ENCODE measurements at places on chromosomes 6 and 20.

DNA sequence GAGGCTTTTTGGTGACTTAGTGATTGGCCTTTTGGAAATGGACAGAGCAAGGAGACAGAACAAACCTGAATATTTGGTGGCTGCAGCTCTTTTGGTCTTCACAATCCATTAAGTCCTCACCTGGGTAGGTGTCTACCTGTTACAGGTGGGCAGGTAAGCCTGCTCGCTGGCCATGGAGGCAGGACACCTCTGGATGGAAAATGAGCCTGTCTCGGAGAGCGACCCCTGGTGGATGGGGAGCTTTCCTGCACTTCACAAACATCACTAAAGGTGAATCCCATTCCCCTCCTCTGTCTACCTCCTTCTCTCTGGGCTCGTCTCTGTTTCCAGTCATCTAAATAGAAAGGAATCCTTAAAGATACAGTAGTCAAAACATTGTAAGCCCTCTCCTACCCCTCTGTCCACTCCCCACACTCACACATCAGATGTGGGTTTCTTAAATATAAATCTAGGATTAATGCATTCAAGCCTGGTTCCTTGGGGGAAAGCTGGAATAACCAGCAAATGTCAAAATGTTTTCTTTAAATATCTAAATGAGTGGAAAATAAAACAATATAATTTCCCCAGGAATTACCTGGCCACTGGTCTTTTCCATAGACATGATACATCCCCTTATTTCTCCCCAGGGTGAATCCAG is 304.9 kb downstream of the CDH26 start:
- peak; percentile 39 for DNase-seq

GRCh38 chr20:15642676-15643075 is 930.6 kb downstream of the KIF16B start:
- DNase-seq: no peak

DNA sequence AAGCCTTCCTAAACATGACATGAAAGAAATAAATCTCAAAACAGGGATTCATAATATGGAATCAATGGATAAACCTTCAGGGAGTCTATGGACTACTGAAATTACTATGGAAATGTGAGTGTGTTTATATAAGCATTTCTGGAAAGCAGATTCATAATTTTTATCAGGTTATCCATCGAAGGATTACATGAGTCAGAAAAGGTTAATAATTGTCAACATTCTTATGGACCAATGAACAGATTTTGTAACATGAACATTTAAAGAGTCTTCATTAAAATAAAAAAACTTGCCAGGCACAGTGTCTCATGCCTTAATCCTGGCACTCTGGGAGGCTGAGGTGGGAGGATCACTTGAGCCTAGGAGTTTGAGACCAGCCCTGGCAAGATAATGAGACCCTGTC is 84.8 kb downstream of the AHI1 start:
- no peak for DNase-seq

DNA sequence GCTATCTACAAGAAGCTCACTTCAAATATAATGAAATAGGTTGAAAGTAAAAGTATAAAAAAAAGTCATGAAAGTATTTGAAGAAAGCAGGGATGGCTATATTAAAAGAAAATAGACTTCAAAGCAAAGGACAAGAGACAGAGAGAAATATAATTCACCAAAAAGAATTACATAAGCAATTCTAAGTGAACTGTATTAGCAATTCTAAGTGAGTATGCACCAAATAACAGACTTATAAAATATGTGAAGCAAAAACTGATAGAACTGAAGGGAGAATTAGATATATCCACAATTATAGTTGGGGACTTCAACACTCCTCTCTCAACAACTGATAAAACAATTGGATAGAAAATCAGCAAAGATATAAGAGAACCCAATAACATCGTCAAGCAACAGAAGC is 38.8 kb upstream of the ID4 start:
- no peak for DNase-seq

DNA sequence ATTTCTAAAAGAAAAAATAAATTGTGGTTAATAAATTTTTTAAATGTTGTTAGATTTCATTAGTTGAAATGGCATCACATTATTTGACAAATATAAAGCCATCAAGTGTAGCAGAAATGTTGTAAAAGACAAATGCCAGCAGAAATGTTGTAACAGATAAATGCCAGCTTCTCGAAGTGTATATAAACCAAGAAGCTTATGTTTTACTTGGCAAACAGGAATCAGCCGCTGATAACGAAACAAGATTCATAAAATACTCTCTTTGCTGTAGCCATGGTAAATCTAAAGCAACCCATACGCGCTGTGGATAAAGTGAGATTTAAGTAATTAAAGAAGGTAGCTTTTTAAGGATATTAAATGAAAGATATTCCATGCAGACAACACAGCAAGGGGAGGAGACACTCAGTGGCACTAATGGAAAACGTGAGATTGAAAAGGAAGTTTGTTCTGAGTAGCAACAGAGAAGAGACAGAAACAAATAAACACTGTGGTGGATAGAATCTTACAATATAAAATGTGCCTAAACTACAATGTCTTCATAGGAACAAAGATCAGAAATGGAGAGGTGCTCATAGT is 29.6 kb downstream of the BTBD9 start:
- DNase-seq: no peak

DNA sequence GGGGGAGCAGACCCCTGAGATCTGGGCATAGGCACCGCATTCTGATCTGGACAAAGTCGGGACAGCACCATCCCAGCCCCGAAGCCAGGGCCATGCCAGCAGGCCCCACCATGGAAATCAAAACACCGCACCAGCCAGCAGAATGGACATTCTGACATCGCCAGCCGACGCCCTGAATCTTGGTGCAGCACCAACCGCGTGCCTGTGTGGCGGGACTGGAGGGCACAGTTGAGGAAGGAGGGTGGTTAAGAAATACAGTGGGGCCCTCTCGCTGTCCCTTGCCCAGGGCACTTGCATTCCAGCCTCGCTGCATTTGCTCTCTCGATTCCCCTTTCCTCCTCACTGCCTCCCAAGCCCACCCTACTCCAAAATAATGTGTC is 2.0 kb downstream of the NNAT start:
- no peak for DNase-seq

GRCh38 chr6:39378175-39378959 is 55.9 kb upstream of the KCNK16 start:
- DNase-seq: no peak

- no peak for DNase-seq
These were observed 49.2 kb downstream of the CDH26 start for GRCh38 chr20:60007464-60007863.

GRCh38 chr6:52407467-52407866 is 12.7 kb upstream of the EFHC1 start:
- no peak for DNase-seq

DNA sequence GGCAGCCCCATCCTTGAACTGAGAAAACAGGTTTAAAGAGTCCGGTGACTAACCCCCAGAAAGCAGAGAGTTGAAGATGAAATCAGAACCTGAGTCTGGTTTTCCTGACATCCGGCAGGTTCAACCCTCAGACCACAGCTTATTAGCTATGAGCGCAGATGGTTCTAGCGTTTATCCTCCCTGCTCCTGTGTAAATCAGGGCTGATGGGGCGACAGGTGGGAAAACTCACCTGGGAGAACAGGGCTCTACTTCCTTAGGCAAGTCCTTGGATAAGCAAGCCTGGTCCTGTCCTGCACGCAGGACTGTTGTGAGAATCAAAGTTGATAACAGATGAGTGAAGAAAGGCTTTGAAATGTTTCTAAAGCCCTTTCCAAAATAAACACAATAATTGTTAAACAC is 31.4 kb downstream of the GHRH start:
- no peak for DNase-seq

GRCh38 chr20:32278199-32278643 is 770 bp downstream of the KIF3B start:
- DNase-seq: no peak

DNA sequence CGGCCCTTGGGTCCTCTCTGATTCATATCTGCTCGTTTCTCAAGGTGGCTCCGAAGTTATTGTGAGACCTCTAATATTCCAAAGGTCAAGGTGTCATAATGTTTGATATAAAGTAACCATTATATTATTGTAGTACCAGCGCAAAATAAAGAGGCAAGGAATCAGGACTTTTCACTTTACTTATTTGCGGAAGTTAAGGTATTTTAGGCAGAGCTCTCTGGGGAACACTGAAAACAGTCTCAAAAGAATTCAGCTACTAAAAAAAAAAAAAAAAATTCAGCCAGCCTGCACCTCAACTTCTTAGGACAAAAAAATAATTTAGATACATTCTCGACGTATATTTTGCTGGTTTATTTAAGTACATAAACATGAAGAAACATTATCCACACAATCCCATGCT is 2.4 kb downstream of the OSER1 start:
- DNase-seq: no peak

DNA sequence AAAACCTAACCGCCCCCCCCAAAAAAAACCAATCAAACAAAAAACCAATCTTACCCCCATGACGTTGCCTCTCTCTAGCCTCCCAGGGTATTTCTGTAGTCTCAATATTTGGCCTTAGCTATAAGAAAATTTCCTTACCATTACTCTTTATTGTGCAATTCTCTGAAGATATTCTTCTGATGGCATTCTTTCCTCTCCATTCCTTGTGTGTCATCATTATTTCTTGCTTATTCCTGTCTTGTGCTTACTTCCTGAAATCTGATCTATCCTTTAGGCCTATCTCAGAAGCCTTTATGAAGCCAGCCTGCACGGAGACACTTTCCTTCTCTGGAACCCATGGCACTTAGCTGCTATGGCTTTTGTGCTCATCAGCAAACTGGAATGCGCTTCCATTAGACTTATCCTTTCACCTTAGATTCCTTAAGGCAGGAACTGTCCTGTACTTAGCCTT is 65.9 kb upstream of the DDR1 start:
- no peak for DNase-seq

DNA sequence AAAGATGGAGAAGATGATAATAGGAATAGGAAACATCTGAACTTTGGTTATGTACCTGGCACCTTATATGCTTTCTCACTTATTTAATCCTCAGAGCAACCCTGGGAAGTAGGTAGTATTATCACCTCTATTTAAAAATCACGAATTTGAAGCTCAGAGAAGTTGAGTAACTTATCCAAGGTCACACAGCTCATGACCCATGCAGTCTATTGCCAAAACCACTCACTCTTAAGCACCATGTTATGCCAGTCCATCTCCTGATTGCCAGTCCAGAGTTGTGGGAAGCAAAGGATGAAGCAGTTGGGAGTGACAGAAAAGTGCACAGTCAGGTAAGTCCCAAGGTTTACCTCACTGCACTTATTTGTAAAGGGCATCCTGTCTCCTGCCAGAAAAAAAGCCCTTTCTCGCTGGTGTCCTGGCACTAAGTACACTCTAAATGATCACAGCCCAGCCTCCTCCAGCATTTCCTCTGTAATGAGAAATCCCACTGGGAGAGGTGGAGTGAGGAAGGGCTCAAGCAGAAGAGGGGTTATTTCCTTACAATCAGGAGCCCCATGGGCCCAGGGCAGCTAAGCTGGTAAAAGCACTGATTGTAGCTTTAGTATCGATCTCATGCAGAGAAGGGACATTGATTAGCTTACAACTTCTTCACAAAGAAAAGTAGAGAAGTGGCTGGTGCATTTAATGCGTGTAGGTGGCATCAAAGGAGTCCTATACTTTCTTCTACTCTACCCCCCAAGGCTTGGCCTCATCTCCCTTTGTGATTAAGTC is 21.3 kb upstream of the SCGN start:
- DNase-seq: no peak

DNA sequence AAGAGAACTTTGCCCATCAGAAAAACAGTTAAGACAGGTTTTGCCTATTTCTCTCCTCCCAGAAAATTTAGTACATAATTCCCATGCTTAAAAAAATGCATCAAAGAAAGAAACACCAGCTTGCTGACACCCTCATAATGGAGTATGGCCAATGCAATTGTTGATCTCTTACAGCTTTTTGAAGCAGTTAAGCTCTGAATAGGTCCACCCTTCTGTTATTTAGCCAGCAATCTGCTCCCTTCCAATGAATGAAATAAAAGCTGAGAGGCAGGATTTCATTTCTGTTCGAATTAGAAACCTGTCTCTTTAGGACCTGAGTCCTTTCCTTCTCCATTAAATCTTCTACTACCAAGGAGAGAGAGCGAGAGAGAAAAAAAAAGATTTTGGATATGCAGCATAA is 288.7 kb downstream of the RNF144B start:
- no peak for DNase-seq

GRCh38 chr6:1947922-1948321 is 297.5 kb downstream of the GMDS start:
- DNase-seq: no peak

DNA sequence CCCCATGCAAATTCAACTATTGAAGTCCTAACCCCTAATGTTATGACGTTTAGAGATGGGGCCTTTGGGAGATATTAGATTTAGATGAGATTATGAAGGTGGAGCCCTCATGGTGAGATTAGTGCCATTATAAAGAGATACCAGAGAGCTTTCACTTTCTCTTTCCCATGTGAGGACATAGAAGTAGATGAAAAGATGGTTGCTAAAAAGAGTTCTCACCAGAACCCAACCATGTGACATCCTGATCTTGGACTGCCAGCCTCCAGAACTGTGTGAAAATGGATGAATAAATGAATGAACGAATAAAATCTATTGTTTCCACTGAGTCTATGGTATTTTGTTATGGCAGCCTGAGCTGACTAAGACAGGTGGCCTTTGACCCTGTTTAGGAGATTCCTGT is 50.6 kb upstream of the FBXO30 start:
- no peak for DNase-seq

GRCh38 chr6:52573295-52573694 is 3.6 kb downstream of the TRAM2 start:
- no peak for DNase-seq

DNA sequence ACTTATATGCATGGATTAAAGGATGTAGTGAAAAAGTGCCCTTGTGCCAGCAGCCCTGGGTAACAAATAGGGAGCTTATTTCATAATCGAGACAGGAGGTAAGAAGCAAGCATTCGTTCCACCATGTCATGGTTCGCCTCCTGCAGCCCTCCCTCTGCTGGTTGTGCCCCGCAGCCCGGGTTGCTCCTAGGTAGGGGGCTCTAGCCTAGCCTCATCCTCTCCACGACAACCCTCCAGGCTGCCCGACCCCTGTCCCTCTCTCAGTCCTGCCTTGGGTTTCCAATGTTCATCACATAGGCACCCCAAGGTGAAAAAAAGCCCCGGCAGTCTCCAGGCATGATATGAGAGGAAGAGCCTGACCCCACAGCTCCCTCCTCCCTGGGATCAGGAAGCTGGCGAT is 75.5 kb upstream of the SYNDIG1 start:
- DNase-seq: no peak

GRCh38 chr6:36600564-36601146 is 6.5 kb downstream of the SRSF3 start:
- no peak for DNase-seq

- DNase-seq: no peak
These were observed 22.8 kb downstream of the FOXQ1 start for GRCh38 chr6:1334684-1335083.

- DNase-seq: no peak
These were observed 34.4 kb upstream of the CDH22 start for GRCh38 chr20:46342451-46343347.

DNA sequence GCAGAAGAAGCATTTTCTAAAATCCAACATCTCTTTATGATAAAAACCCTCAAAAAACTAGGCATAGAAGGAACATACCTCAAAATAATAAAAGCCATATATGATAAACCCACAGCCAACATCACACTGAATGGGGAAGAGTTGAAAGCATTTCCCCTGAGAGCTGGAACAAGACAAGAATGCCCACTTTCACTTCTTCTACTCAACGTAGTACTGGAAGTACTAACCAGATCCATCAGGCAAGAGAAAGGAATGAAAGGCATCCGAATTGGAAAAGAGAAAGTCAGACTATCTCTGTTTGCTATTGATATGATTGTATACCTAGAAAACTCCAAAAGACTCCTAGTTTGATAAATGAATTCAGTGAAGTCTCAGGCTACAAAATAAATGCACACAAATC is 7.9 kb upstream of the CDK19 start:
- DNase-seq: no peak

GRCh38 chr6:23091795-23092194 is 522.4 kb downstream of the HDGFL1 start:
- DNase-seq: no peak
